ENCODE measurements at places on chromosomes 5 and 9.

- no peak for DNase-seq
Observed at GRCh38 chr5:155254399-155254798, 240.8 kb downstream of the KIF4B start.

DNA sequence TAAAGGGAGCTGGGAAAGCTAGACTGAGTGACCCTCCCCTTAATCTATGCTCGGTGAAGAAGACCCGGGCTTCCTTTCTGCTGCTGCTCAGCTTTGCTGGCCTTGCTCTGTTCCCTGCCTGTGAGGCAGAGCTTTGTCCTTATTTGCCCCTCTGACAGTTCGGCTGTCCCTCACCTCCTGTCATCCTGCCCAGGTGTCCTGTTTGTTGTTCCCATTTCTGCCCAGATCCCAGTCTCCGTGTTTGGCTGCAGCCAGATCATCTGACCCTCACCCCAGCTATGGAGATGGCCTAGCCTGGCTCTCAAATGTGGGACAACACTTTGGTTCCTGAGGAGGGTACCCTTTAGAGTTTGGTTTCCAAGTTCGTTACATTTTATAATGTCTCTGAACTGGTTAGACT lies 20.2 kb downstream of the OTULIN start:
- no peak for DNase-seq

- no peak for DNase-seq
Observed at GRCh38 chr5:129554134-129554904, 94.2 kb downstream of the ADAMTS19 start.

DNA sequence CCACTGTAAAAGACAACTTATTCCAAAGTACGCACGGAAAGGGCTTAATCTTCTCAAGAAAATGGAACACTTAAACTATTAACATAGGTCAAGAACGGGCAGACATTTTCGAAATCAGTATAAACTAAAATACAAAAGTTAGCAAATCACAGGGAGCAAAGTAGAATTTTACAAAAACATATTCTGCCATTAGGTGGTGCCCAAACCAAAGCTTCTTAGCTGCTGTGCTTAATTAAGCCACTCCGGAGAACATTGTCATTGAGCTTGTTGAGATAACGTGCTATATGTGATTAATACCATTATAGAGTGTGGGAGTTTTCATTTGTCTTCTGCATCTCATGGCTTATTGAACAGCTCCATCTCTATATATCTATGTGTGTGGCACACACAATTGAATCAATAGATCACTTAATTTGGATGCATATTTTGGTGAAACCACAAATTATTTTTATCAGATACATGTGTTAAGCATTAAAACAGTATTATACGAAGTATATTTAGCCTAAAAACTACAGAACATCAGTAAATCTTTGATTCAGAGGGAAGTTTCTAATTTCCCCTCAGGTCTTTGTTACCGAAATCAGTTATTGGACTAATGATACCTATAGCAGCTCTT lies 23.4 kb downstream of the UBLCP1 start:
- DNase-seq = peak; percentile 26

GRCh38 chr5:143188692-143189091 lies 214.8 kb downstream of the NR3C1 start:
- no peak for DNase-seq

- no peak for DNase-seq
Observed at GRCh38 chr5:86896916-86897315, 279.2 kb downstream of the COX7C start.

GRCh38 chr9:87512311-87512710 lies 14.6 kb downstream of the DAPK1 start:
- DNase-seq = peak; percentile 61

- DNase-seq = peak; percentile 84
Observed at GRCh38 chr5:52177193-52177592, 610.5 kb upstream of the ITGA1 start.

DNA sequence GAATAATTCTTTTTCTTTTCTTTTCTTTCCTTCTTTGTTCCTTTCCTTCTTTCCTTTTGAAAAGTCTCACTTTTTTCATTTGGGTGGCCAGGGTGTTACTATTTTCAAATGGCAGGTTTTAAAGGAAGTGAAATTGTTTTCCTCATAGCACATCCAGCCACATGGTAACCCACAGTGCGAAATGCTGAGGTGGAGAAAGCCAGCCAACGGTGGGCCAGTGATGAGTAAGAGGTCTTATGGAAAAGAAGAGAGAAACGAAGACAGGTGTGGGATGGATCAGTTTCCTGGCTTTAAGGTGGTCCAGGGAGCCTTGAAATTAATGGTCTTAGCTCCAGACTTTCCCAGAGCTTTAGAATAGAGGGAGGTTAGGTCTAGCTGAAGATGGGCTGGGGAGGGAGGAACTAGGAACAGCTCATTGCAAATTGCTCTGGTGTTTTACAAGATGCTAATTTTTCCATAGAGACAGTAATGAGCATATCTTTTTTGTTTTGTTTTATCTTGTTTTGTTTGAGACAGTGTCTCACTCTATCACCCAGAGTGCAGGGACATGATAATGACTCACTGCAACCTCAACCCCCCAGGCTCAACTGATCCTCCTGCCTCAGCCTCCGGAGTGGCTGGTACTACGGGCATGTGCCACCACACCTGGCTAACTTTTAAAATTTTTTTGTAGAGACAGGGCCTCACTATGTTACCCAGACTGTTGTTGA lies 17.8 kb downstream of the ITK start:
- DNase-seq = no peak

GRCh38 chr5:16049761-16050160 lies 129.8 kb downstream of the MARCHF11 start:
- no peak for DNase-seq

DNA sequence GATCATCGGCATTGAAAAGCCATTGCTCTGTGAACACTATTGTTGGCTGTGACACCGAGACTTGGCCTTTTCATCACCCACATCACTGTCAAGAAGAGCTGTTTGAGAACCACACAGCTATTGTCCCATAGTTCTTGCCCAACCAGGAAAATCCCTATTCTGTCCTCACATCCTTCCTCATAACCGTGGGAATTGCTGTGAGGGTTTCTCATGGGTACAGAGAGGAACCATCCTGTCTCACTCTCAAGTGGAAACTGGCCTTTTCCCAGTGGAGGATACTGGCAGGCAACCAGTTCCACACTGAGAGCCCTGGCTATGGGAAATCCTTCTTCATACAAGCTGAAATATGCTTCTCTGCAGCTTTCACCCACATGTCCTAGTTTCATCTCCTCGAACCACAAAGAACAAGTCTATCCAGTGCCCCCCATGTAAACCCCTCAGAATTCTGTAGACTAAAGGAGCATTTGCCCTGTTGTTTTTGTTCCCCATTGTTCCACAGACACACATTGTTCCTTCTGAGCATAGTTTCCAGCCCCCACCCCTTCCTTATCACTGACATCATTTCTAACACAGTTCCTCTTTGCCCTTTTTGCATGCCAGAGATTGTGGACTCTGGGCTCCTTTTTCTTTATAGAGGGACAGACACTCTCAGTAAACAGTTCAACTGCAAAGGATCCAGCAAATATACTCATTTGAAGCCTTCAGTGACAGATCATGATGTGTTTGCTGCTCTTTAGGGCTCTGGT lies 57.8 kb upstream of the C5orf46 start:
- no peak for DNase-seq

DNA sequence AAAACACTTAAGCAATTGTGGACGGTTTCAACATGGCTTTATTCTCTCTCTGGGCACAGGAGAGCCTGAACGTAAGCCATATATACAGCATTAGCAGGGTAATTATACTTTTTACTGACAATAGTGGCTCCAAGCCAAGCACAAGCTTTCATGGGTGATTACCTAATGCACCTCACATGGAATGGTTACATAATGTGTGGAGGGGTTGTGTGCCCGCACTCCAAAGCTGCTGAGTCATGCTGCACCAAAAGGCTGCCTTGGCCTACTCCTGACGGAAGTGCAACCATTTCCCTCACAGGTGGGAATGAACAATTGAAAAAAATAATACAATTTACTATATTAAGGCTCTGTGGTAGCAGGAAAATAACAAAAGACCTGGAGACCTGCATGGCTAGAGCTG lies 86.5 kb upstream of the ATP10B start:
- peak; percentile 17 for DNase-seq

- DNase-seq = no peak
Observed at GRCh38 chr9:133527444-133527920, 2.7 kb upstream of the MYMK start.

- peak; percentile 12 for DNase-seq
Observed at GRCh38 chr9:105930011-105930627, 235.8 kb downstream of the TMEM38B start.

DNA sequence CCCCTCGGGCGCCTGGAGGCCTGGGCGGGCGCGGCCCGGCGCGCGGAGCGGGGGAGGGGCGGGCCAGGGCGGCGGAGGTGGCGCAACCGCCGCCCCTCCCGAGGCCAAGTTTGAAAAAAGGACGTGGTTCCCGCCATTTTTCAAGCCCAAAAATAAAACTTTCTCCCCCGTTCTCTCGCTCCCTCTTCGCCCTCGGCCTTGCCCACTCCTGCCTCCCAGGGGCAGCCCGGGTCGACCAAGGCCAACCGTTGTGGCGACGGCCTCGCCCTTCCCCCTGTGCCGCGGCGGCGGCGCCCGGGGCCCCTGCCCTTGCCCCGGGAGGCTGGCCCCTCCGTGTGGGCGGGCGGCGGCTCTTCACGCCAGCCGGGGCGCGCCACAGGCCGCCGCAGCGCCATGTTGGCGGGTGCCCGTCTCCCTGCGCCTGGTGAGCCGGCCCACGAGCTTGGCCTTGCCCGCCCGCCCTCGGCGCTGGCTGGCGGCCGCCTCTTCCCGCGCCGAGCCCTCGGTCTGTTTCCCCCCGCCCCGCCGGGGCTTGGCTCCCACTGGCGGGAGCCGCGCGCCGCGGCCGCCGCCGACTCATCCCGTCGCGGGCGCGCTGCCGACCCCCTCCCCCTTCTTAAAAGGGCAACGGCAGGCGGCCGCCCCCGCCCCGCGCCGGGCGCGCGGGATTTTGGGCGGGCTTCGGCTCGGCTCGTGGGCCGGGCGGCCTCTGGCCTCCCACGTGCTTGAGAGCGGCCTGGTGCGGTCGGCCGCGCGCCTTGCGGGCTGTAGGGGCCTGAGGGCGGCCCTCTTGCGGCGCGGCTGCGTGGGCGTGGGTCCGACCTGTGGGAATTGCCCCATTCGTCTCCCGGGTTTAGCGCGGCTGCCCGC lies 1.3 kb downstream of the ANP32B start:
- DNase-seq = peak; percentile 41

- no peak for DNase-seq
Observed at GRCh38 chr5:169933616-169934015, 46.7 kb downstream of the INSYN2B start.

DNA sequence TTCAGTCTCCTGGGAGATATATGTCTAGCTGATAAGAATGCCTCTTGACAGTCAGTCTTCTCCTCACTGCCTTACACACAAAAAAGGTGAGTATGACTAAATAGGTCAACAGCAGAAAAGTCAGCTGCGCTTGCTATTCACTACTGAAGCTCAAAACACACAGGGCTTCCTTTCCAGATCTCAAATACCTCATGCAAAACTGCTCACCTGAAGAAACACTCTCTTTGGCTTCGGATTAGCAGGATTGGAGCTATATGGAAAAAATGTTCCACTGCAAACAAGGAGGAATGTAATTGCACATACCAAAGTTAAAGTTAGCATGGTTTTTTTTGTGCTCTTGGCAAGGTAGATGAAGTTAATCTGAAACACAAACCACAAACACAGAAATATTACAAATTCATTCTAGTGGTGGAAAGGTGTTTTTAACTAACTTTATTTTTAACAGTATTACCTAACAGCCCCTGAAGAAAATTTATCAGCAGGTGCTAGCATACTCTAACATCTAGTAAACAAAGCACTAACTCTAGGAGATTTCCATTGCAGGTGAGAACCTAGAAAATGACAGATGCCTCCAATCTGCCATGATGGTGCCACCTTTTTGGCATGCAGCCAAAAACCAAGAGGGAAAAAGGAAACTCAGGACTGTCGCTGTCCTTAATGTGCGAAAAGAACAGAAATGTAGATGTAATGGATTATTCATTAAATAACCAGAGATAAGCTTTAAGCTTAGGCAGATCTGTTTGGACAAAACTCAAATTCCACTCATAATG lies 31.8 kb downstream of the ERMP1 start:
- peak; percentile 44 for DNase-seq

DNA sequence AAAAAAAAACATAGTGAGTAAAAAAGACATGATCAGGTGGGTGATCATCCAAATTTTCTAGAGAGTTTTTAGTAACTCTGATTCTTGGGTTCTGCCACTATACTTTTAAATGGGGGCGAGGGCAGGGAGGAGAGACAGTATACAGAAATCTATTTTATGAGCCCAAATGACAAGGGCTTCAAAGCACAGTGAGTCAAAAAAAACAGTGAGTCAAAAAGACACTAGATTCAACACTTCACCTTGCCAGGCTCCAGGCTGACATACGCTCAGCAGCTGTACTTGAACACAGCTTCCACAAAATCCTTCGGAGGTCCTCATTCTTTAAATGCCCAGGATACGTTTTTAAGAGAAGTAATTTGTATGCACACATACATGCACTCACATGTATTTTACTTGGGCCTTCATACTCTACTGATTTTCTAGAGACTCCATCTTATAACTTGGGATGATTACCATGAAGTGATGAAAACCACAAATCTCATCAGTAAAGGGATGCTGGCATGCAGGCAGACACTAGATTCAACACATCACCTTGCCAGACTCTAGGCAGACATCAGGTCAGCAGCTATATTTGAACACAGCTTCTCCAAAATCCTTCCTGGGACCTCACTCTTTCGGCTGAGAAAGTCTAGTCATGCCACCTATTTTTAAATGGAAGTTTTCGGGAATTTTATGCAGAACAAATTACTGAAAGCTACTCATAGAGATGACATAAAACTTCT lies 28.8 kb downstream of the NR3C1 start:
- DNase-seq = no peak

GRCh38 chr5:32058101-32058500 lies 116.0 kb downstream of the GOLPH3 start:
- DNase-seq = no peak

DNA sequence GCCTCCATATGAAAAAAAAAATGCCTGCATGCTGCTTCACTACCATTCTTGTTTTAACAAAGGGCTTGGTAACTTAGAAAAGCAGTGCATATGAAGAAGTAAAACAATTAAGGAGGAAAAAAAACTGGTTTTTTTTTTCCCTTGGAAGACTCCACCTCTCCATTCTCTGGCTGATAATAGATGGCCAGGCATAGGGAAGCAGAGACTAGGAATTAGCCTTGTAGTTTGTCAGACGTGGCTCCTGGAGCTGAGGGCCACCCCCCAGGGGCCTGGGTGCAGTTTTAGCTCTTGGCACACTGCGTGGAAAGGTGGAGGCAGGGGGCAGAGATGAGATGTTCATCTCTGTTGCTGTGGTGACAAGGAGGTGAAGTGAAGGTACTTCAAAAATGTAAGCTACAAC lies 42.7 kb downstream of the WDR36 start:
- no peak for DNase-seq

DNA sequence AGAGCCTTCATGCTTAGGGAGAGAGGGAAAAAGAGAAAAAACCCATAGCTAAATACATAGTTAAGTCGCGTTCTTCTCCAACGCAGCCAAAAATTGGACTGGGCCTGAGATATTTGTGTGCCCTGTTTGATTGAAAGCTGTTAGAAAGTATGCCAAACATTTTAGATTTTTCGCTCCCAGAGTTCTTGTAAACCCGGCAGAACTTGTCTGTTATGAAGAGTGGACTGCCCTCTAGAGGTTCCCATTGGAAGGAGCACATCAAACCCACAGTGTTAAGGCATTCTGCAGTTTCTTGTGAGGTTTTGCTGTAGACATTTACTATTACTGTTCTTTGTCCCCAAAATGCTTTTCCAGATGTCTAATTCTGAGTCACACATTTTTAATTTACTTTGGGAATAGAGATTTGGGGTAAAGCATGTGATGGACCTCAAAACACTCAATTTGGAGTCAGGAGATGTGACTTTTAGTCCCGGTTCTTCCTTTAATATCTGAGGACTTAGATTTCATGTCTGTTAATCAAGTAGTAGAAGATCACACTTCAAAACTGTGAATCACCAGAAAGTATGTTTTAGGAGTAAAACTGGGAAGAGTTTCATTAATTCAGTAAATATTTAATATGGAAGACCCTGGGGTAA lies 96.6 kb downstream of the PCSK1 start:
- DNase-seq = peak; percentile 5
